ENCODE measurements at places on chromosomes 3 and 15.
A peak's percentile ranks its signal among the peaks of the same experiment; 100 is the strongest.

DNA sequence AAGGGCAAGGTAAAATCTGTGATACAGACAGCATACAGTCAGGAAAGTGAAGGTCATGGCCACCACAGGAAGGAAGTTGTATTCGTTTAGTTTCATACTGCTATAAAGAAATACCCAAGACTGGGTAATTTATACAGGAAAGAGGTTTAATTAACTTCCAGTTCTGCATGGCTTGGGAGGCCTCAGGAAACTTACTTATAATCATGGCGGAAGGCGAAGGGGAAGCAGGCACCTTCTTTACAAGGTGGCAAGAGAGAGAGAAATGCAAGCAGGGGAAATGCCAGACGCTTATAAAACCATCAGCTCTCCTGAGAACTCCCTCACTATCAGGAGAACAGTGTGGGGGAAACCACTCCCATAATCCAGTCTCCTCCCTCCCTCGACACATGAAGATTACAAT lies 353.7 kb upstream of the SEMA6D start:
- no peak for DNase-seq

DNA sequence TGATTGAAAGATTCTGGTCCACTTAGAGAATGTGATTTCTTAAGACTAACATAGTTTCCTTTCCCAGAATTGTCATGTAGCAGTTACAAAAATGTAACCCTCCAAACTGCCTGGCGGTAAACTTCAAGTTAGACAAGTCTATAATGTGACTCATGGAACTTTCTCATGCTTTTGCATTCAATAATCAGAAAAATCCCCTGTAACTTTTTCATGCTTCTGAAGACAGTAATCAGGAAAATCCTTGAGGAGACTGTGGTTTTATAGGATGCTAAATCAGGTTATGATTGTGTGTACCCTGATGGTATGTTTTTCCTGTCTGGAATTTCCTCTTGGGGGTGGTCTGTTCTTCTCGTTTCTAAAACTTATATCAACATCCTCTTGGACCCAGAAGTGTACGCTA lies 74.0 kb upstream of the RARB start:
- DNase-seq, result no peak

DNA sequence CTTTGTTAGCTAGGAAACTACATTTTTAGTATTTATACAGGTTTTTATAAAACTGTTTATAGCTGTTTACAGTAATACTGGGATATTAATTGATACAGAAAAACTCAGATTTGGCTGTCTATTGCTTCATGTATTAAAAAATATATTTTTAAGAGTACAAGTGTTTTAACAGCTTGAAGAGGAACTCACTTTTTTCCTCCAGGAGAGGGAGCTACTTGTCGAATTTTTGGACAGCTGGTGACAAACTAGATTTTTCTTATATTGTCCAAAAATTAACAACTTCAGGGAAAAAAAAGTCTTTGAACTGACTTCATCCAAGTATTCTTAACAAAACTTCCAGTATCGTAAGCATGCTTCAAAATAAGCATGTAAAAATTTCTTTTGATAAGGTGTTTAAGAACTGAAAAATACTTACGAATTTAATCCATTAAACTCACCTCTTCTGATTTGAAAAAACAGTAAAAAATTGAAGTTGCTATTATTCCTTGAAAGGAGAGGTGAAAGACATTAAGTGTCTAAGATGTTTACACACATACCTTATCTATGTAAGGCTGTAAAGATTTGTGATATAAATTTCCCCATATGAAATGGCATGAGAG lies 4.0 kb downstream of the DIPK2A start:
- DNase-seq, result no peak

DNA sequence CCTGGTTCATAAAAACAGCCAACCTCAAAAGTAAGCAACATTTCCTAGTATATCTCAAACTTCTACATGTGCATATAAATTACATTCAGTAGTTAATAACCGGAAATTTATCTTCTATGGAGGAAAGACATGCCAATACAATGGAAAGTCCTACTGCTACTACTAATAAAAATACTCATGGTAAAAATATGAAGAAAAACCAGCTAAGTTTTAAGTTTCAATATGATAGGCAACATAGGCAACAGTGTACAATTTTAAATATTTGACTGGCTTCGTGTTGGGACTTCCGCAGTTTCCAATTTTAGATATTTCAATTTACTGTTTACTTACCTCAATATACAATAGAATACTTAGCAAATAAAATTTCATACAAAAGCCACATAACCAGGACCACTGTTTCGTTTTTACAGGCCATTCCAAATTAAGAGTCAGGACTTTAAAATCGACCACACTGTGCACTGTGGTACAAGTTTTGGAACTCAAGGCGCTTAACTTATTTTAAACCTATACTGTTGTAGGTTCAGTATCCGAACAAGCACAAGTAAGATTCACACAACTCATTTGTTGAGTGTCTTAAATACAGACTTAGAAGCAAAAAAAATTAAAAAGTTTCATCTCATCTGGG lies 2.9 kb downstream of the NAA50 start:
- no peak for DNase-seq

DNA sequence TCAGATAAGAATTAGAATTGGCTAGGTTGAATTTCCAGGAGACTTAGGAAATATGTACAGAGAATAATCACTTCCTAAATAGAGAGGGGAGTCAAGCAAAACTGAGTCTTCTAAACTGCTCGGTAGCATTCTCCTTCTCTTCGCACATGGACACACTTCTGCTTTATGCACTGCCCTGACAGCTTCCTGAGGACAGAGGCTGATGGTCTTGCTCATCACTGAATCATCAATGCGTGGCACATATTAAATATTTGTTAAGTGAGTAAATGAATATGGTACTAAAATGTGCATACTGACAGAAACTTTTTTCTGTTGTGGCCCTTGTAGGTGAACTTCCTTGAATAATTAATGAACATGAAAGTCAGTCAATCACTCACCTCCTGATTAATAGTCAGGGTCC lies 315.5 kb downstream of the FHIT start:
- DNase-seq, result no peak

- DNase-seq, result no peak
Observed at GRCh38 chr3:64290864-64291263, 65.6 kb upstream of the PRICKLE2 start.

DNA sequence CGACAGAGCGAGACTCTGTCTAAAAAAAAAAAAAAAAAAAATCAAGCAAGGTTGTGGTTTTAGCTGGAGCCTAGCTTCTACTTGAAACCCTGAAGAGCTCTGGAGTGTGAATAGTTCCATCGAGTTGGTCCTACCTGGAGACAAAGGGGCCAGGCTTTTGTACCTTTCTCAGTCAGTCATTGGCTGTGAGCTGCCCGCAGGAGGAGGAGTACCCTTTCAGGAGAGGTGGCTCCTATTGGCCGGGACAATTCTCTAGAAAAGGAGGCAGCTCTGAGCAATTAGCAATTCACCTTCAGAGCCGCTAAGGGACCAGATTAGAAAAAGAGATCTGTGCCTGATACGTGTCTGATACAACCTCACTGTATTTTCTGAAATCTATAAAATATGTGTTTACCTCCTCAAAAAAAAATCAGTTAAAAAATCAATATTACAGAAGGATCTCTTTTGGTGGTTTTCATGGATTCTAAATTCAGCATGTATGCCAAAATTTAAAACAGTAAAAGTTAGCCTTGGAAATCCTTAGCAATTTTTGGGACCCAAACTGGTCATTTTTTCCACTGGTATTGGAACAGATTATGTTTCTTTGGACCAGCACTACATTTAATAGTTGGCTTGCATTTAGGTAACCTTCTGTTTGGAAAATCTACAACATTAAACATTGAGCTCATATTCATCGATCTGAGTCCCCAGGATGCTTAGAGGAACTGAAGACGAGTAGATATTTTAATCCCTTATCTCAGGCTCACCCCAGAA lies 29.7 kb upstream of the PDCD6IP start:
- no peak for DNase-seq

DNA sequence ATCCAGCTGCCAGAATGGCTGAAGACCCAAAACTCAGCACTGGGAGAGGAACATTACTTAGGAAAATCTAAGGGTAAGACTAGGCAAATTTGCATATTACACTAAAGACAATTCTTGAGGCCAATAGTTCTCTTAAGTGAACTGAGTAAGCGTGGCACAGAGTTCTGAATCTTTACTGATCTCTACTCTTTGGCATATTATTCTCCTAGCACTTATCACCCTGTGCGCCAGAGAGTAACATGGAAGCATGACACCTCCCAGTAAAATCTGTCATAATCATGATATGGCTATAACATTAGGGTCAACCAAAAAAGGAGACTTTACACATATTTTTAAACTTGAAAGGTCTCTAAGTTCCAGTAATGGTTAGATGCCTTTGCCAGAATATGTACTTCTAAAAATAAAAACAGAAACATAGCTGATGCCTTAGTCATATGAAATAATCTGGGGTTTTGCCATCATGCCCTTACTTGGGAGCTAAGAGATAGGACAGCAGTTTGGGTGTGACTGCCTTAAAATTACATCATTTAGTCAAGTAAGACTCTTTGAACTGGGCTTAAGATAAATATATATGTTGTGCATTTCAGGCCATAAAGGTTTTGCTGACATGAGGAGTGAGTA lies 290.5 kb downstream of the PLCL2 start:
- DNase-seq, result no peak

DNA sequence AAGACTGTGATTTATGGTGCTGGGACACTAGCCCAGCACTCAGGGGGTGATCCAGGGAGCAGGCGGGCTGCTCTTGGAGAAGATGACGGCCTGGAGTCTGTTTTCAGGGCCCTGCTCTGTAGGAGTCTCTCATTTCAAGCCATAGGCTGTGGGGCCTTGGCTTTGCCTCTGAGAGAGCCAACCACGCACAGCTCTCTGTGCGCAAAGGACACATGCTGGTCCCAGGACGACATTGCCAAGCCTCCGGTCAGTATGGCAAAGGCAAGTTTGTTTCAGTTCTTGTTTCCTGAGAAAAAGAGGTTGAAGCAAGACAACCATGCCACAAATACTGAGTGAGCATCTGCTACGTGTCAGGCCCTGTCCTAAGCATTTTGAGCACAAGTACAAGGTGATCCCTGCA lies 197.1 kb downstream of the EPHB1 start:
- DNase-seq, result no peak

- DNase-seq, result no peak
Observed at GRCh38 chr15:57504599-57504940, 87.1 kb upstream of the MYZAP start.

- DNase-seq, result no peak
Observed at GRCh38 chr15:83794209-83794608, 140.3 kb downstream of the ADAMTSL3 start.

GRCh38 chr3:143380449-143380848 lies 260.9 kb downstream of the CHST2 start:
- no peak for DNase-seq

DNA sequence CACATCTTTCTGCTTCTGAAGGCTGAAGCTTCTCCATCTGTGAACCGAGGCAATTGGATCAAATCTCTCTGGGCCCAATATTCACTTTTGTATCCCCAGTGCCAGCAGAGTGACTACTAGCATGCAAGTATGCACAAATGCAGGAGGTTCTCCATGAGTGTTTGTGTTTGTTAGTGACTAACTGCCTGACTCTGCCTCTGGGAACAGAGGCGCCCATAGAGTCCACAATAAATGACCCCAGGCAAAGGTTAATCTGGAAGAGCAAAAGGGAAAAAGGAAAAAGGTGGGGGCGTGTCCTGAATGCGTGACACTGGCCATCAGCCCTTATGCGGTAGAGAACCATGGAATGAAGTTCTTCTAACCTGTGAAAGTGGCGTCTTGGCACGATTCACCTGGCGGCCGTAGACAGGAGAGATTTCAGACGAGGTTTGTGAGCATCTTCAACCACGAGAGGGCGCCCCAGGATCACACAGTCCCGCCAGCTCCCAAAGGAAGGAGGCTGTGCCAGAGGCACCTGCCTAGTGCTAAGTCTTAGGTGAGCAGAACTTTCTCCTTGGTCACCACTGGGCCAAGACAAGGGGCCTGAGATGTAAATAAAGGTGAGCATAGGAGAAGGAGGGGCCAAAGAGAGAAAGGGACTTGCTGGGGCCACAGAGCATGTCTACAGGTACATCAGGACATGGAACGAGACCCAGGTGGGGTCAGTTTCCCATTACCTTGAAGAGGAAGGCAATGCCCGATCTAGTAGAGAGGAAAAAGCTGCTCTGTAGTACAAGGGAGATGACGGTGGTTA lies 44.2 kb downstream of the RBPMS2 start:
- DNase-seq, result peak; percentile 72

DNA sequence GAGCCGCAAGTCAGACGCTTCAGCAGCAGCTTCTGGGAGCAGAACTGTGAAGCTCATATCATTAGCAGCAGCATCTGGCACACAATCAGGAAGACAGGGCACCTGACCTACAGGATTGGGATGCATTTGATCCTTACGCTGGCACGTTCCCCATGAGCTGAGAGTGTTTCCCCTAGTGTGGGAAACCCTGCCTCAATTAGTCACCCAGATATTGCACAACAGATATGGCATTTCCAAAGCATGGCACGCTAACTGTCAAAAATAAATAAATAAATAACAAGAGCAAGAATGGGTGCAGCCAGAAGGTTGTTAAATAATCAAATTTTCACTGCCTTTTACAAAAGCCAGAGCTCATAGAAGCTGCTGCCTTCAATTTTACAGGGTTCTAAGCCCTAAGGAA lies 189.6 kb upstream of the THBS1 start:
- DNase-seq, result no peak

DNA sequence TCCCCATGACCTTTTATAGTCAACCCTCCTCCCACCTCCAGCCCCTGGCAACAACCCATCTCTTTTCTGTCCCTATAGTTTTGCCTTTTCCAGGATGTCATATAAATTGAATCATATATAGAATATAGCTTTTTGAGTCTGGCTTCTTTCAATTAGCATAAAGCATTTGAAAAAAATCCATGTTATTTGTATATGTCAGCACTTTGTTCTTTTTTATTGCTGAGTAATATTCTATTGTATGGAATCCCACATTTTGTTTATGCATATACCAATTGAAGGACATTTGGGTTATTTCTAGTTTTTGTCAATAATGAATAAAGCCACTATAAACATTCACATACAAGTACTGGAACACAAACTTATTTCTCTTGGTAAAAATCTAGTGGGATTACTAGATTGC lies 58.0 kb upstream of the SSR3 start:
- DNase-seq, result no peak

DNA sequence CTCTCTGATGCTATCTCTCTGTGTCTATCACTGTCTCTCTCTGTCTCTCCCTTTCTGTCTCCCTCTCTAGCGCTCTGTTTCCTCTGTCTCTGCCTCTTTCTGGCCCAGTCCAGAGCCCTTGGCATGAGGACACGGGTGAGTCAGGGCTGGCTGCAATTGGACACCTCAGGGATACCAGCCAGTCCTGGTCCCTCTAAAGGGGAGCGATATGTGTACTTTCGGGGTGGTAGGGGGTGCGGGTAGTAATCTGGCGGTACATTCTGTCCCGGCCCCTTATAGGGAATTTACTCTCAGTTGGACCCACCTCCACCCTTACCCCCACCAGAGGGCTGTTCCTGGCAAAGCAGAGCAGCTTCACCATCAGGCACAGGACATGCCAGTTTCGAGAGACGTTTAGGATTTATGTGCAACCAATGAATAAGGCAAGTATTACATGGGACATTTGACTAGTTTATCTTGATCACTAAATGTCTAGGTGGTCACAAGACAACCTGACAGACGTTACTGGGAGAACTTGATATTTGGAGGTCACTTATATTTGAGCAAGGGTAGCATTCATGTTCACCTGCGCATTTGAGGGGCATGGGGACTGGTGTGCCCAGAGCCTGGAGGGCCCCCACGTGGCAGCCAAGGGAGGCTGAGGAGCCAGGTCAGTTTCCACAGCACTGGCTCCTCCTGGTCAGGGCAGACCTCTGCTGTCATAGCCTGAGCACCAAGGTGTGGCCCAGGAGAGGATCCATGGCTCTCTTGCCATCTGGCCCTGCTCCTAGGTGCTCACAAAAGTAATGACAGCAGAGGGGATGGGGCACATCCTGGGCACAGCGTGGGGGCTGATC lies 256.1 kb downstream of the PLCL2 start:
- no peak for DNase-seq

All from activated T-helper 1 cell treated with anti-CD3 and anti-CD28 coated beads, Interleukin-2, amount 50 U/mL, for 16 hours (primary cell).